ENCODE measurements at places on chromosomes 11 and 22. TPM values are rescaled to one million over a fixed set of nuclear protein-coding genes. Genes with fewer than 3 reads are reported as not detected.

OR4D5 gene
- not detected for total RNA-seq

OR10A2 gene
- not detected for total RNA-seq

SEPTIN5 gene
- 0.71 TPM for total RNA-seq

RFPL3 gene
- not detected for total RNA-seq

SEC14L6 gene
- total RNA-seq = not detected

CHCHD10 gene
- total RNA-seq = 44.5 TPM

CATSPERZ gene
- not detected for total RNA-seq

OR8G1 gene
- total RNA-seq = not detected

TMPRSS13 gene
- 1.7 TPM for total RNA-seq

CHADL gene
- 0.24 TPM for total RNA-seq

IL17REL gene
- total RNA-seq = 0.07 TPM

SULT4A1 gene
- total RNA-seq = not detected

PACSIN3 gene
- 2.9 TPM for total RNA-seq

All from T-helper 1 cell treated with Interleukin-12 subunit alpha and Interleukin-12 subunit beta and Interleukin-4 antibody, amounts not matched to agents 30 ng/mL and 1 ng/mL, for 36 hours (primary cell).